ENCODE measurements at places on chromosomes 13 and 19.

DNA sequence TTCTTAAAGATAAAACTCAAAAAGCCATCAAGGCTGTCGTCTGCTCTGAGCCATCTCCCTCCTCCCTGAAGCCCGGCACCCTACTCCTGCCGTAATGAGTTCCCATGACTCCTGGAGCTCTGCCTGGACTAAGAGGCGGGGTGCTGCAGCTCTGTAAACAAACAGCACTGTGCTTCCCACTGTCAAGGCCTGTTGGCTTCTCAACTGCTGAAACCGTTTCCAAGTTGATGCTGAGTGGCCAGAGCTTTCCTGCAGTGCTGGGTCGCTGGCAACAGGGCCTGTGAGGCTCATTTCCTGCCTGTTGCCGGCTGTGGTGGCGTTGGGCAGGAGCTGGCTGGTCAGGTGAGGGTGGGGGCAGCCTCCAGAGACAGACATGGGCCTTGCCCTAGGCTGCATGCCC, 26.7 kb upstream of the ISYNA1 start:
- DNase-seq: no peak

DNA sequence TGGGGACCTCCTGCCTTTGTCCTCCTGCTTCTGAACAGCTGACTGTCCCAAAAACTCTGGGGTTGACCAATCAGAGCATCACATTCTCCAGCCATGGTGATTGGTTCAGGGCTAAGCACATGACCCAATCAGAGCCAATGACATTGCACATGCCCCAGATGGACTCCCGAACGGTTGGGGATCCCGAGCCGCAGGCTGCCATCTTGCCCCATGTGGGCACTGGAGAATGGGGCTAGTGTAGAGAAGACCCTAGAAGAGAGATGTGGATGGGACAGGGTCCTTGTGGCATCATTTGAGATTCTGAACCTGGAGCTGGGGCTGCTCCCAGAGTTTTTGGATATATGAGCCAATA, 31.3 kb upstream of the PEPD start:
- DNase-seq: no peak

- DNase-seq: no peak
Measured at GRCh38 chr13:85806553-85807175, 7.4 kb upstream of the SLITRK6 start.

DNA sequence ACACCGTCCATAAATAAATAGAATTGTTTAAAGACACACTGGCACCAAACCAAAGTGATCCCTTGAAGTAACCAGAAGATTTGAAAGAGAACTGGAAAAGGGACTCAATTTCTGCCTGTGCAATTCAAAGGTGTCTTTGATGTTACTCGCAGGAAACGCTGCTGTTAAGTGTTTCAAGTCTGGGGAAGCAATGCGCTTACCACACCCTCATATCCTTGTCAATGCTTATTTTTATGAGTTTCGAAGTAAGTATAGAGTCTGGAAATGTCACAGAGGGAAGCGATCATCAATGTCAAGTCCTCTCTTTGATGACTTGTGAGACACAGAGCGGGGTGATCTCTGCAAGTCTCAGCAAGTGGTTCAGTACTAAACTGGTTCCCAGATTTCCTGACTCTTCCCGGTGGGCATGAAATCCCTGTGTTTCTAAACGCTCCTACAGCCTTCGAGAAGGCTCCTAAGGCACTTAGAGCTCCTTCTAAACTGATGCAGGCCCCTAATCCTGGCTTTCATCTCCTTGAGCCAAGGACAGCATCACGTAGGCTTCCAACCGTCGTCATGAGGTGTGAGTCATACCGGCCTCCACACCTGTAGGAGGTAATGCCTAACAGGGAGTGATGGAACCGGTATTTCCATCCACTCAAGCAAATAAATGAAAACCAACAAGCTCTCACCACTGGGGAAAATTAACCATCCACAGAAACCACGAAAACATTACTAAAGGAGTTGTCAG, 22.8 kb downstream of the SYDE1 start:
- DNase-seq: no peak

DNA sequence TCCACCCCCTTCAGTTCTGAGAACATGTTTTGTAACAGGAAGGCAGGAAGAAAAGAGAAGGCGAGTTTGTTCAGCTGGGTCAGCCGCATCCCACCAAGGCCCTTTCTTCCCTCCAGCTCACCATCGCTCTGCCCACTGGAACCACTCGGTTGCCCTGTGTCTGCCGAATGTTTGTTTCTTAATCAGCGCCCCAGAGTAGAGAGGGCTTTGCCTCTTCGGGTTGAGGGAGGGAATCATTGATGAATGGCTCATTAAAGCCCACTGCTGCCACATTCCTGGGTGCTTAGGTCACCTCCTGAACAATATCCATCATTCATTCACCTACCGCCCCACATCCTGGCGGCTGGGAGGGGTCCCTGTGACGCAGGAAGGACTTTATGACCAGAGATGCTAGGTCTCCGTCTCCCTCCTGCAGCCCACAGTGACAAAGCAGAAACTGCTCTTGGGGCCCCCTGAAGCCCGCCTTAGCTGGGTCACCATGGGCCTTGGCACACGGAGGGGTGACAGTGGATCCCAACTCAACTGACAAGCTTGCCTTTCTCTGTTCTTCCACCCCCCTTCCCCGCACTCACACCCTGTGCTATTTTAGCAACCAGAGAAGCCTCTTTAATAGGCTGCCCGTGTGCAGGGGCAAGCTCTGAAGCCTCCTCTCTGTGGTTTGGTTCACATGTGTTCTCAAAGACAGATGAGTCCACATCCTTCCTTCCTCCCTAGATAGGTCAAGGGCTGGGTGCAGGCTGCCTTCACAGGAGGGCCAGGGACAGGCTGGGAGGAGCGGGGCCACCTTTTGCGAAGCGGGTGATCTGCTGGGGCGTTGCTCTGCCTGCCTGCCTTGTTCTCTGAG, 46.2 kb downstream of the ACTN4 start:
- no peak for DNase-seq

Measured in activated T-cell treated with anti-CD3 and anti-CD28 coated beads for 1 hour (primary cell).